ENCODE measurements at places on chromosomes 1 and 21.

GRCh38 chr1:61111084-61112004 lies 29.0 kb downstream of the NFIA start:
- no peak for DNase-seq

- no peak for DNase-seq
Measured at GRCh38 chr1:14138687-14139086, 438.7 kb downstream of the PRDM2 start.

GRCh38 chr21:46027851-46028493 lies 46.4 kb downstream of the COL6A1 start:
- peak; percentile 43 for DNase-seq

DNA sequence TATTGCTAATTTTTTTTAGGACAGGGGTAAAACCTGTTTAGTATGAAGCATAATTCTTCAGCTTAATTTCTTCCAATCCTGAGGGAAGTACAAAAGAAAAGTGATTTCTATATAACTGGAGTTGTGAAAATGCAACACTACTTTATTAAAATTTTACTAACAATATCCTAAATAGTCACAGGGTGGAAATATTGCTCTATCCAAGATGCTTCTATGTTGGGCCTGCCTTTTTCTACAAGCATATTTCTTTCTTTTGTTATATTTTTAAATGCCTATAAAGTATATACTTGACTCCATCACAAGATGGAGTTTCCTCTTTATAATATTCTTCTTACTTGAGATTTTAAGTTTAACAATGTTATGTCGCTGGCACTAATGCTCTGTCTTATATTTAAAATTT lies 37.9 kb downstream of the DTL start:
- no peak for DNase-seq

- no peak for DNase-seq
Measured at GRCh38 chr1:100353071-100353801, 930 bp downstream of the CDC14A start.

GRCh38 chr1:167043752-167044488 lies 46.3 kb downstream of the GPA33 start:
- DNase-seq: peak; percentile 43

DNA sequence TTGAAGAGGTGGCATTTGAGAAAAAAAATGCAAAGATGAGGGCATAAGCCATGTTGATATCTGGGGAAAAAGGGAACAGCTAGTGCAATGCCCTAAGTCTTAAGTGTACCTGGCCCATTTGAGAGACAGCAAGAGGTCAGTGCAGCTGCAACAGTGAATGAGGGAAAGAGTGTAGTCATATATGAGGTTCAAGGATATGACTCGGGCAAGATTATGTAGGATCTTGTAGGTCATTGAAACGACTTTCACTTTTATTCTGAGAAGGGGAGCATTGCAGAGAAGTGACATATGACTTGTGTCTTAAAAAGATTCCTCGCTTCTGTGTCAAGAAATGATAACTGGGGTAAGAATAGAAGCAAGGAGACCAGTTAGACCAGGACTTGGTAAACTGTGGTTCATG lies 31.0 kb downstream of the NTMT2 start:
- no peak for DNase-seq

DNA sequence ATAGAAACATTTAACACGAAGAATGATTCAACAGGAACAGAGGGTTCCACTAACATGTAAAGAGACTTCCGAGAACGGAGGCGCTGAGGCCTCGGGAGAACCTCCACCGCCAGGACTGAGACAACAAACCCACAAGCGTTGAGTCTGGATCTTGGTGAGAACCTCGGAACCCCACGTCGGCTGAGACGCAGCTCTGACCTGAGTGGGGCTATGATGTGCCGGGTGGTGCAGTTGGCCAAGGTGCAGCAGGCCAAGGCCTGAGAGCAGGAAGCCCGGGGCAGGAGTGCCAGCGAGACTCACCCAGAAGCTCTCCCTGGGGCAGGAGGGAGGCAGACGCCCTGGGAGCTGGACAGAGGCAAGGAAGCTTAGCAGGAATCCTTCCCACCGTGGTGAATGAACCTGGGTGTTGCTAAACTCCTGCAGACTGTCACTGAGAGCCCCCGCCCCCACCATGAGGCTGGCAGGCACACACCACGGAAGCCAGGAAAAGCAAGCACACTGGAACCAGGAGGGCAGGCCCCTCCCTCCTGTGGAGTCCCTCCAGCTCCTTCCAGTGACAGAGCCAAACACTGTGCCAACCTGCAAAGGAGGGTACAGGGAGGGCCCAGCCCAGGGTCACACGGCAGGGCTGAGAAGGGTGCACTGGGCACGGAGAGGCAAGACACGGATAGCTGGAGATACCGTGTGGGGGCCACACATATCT lies 34.8 kb downstream of the WDR4 start:
- DNase-seq: no peak
